GM18507 (cell line): ENCODE measurements at places on chromosomes 3 and 15.
A peak's percentile ranks its signal among the peaks of the same experiment; 100 is the strongest.

DNA sequence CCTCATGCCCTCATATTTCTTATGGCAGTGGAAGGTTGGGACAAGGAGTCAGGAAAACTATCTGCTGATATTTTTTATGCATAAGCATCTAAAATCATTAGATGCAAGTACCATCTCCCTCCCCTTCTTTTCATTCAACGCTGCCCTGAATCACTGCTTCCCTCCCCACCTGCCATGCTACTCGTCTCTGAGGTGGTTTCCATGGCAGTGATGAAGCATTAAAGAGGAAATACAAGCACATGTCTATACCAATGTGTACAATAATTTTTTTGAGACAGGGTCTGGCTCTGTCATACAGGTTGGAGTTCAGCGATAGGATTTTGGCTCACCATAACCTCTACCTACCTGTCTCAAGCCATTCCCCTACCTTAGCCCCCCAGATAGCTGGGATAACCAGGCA is 67.5 kb upstream of the SETMAR start:
- no peak for DNase-seq

- DNase-seq: no peak
These were observed 138.2 kb downstream of the ATP10A start for GRCh38 chr15:25724899-25725298.

GRCh38 chr3:136942803-136943202 is 15.0 kb upstream of the IL20RB start:
- DNase-seq: no peak

- no peak for DNase-seq
These were observed 246.6 kb upstream of the KCNMB2 start for GRCh38 chr3:178289544-178290160.

- no peak for DNase-seq
These were observed 481 bp downstream of the AP4E1 start for GRCh38 chr15:50909010-50909317.

DNA sequence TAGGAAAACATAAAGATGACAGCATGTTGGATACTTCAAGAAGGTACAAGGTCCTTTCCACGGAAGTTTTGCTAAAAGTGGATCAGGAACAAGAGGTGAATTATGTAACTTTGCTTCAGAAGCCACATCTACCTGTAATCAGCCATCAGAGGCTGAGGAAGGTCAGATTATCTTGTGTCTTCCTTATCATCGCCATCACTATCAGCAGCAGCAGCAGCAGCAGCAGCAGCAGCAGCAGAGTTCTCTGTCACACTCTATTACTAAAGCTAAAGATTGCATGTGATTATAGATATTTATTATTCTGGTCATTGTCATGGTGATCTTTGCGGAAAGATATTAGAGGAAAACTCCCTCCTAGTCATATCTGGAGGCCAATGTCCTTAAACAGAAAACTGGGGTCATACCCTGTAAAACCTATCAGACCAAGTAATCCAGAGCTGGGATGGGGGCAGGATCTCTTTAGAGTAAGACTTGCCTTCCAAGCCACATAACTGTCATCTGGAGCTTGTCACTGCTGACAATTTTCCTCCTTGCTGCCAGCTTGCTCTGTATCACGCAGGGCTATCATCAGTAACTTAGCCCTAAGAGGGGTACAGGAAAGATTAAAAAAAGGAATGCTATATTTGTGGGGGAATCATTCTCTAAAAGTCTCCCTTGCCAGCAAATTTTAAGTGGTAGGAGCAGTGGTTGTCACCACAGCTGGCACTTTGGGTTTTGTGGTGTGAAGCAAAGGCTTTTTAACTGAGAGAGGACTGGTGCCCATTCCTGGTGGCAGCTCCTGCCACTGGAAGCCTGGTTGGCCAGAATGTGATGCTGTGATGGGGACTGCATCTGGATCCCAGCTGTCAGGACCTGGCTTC is 130.9 kb upstream of the RASGRP1 start:
- no peak for DNase-seq

DNA sequence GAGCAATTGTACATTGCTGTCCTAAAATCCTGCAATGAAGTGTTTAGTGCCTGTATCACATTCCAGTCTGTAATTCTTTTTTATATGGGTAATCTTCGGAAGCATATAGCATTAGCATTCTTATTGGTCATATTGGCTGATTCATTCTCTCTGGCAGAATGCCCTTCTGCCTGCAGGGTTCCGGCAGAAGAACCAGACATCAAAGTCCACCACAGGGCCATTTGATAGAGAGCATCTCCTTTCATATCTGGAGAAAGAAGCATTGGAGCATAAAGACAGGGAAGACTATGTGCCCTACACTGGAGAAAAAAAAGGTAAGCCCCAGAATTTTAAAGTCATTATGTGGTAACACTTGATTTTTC is 39.6 kb downstream of the TMOD3 start:
- DNase-seq: no peak

DNA sequence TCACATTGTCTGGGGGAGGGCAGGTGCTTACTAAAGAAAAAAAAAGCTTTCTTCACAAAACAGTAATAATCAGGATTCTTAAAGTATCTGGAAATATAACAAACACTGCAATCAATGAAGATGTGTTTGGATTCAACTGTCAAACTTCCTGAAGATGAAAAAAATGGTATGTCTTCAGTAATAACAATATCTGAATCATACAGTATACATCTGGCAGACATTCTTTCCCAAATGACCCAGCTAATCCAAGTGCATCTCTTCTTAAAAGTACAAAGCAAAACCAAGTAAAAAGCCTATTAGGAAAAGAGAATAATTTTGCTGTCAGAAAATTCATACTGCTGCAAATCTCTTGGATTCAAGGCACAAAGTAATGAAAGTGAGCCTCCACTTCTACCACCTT is 145.0 kb upstream of the MCTP2 start:
- DNase-seq: no peak

DNA sequence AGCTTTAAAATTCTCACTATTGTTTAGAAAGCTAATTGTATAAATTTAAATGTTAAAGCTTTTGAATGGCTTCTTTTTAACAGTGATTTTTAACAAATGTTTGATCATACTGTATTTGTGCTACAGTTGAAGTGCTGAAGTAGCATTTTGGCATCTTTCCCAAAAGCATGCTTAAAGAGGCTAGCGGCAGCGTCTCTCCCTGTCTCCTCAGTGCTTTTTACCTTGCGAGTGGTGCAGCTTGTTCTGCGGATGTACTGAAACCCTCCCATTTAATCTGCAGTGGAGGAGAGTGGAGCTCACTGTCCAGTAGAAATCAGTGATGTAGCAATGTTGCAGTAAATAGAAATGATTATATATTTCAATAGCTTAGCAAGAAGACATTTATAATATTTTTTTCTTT is 43.7 kb downstream of the LRRC49 start:
- DNase-seq: no peak

- DNase-seq: no peak
These were observed 192.7 kb downstream of the SUCLG2 start for GRCh38 chr3:67461667-67462142.

GRCh38 chr3:167671878-167672427 is 18.2 kb upstream of the WDR49 start:
- no peak for DNase-seq

DNA sequence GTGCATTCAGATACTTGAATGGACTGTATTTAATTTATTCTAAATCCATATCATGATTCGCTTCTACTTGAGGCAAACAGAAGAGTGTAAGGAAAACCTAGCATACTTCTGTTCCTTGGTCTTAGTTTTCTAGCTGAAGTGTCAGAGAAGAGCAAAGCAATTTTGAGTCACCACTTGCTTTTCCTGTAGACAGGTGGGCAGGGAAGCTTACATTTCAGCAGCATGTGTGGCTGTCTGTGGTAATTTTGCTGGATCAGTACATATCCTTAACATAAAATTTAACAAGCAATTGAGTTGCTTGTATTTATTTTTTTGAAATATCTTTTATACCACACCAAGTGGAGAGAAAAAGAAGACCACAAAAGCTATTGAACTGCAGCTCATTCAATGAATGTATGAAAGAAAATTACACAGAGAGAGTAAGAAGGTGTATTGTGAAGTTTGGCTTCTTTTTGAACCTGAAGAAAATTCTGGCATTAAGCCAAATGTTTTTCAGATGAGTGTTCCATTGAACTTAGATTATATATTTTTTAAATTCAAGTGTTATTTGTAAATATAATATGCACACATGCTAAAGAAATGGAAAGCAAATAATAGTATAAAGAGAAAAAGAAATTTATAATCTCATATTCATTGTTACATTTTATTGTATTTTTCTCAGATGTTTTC is 747.6 kb downstream of the NAALADL2 start:
- no peak for DNase-seq

GRCh38 chr3:55654123-55654760 is 167.1 kb upstream of the WNT5A start:
- DNase-seq: peak; percentile 7

GRCh38 chr3:32411442-32411841 is 19.8 kb downstream of the CMTM7 start:
- DNase-seq: no peak

- DNase-seq: no peak
These were observed 421.3 kb downstream of the PYDC2 start for GRCh38 chr3:191882289-191882688.

DNA sequence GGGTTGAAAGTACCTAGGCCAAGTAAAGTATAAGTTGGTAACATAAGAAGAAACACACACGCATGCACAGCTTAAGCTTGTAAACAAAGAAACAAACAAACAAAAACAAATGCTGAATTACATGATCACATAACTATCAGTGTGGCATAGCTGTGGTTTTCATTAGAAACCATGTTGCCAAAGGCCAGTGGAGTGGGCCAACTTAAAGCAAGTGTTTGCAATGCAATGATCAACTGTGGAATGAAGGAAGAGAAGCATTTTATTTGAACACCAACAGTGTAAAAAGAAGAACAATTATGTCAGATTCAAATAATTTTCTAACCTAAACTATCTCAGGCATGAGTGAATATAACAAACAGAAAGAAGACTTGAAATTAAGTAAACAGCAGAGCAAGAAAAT is 199.4 kb upstream of the STRIT1 start:
- DNase-seq: no peak

- DNase-seq: no peak
These were observed 73.8 kb downstream of the MFSD1 start for GRCh38 chr3:158875700-158876099.

DNA sequence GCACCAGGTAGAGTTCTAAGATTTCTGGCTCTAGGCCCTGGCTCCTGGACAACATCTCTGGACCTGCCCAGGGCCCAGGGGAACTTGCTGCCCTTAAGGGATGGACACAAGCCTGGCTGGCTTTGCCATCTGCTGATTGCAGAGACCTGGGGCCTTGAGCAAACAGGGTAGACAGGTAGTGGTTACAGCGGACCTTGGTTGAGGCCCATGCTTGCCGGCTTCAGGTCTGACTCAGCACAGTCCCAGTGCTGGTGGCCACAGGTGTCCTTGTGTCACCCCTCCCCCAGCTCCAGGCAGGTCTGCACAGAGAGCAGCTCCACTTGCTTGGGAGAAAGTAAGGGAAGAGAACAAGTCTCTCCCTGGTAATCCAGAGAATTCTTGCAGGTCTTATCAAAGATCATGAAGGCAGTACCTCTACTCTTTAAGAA is 15.9 kb upstream of the ACTL6A start:
- DNase-seq: no peak

- DNase-seq: no peak
These were observed 34.4 kb downstream of the FSIP1 start for GRCh38 chr15:39748276-39748675.

- DNase-seq: no peak
These were observed 7.6 kb downstream of the GADL1 start for GRCh38 chr3:30886888-30887287.

- no peak for DNase-seq
These were observed 3.0 kb downstream of the MAPK6 start for GRCh38 chr15:52021892-52022540.

DNA sequence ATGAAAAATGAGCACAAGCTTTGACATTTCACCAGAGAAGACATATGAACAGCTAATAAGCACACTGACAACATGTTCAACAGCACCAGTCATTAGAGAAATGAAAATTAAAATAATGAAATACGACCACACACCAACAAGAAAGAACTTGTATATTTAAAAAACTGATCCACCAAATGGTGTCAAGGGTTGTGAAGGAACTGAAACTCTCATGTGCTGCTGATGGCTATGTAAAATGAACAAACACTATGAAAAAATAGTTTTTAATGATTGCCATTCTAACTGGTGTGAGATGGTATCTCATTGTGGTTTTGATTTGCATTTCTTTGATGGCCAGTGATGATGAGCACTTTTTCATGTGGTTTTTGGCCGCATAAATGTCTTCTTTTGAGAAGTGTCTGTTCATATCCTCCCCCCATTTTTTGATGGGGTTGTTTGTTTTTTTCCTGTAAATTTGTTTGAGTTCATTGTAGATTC is 193.8 kb downstream of the SCAPER start:
- DNase-seq: peak; percentile 2

GRCh38 chr3:129207479-129207878 is 23.8 kb upstream of the CNBP start:
- no peak for DNase-seq

DNA sequence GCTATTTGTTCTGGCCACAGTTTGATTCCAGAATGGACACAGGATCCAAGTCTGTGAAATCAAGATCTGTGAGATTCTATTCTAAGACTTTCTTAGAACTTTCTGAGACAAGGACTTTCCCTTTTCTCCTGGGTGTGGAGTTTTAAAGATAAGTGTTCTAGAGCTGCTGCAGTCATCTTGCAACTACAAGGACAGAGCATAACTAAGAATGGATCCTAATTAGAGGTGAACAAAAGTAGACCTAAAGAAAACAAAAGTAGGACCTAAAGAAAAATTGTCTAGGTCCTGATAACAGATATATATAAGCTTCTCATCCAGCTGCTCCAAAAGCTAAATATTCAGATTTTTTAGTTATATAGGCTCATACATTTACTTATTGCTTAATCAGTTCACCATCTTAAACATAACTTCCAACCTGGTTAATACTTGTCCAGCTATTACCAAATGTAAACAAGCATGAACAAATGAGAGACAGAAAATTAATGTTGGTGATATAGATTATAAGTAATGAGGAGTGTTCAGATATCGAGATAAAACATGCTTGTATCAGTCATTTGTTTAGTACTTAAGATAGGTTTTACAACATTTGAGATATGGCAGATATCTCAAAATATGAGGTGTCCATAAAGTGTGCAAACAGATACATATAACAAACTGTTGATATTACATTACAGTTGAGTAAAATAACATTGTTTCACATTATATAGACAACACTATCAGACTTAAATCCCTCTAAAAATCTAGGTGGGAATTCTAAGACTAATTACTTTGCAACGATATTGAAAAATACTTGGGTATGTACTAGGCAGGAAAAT is 75.1 kb downstream of the CD200 start:
- DNase-seq: no peak

DNA sequence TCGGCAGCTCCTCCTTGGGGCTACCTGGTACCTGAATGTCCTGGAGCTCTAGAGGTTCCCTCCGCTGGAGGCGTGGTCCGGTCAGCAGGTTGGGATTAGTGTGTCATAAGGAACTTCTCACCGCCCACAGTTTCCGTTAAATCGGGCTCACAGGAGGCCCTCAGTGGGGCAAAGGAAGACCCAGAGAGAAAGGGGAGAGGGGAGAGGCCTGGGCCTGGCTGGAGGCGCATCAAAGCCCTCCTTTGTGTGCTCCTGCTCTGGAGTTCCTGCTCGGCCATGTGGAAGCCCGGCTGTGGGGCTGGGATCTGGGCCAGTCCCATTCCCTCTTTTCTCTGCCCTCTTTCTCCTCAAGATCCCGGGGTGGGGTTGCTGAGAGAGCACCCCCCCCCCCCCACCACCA is at the start of gene RLBP1:
TSS of gene RLBP1 (minus strand) at position 37 of the 400 bp plus-strand sequence. CDS start 2,604 bp downstream, outside the sequence.
- DNase-seq: no peak

- no peak for DNase-seq
These were observed 7.7 kb downstream of the DUOXA2 start for GRCh38 chr15:45121706-45122417.
